CD8-positive, alpha-beta memory T cell (primary cell): ENCODE measurements at places on chromosomes 16 and 17.

DNA sequence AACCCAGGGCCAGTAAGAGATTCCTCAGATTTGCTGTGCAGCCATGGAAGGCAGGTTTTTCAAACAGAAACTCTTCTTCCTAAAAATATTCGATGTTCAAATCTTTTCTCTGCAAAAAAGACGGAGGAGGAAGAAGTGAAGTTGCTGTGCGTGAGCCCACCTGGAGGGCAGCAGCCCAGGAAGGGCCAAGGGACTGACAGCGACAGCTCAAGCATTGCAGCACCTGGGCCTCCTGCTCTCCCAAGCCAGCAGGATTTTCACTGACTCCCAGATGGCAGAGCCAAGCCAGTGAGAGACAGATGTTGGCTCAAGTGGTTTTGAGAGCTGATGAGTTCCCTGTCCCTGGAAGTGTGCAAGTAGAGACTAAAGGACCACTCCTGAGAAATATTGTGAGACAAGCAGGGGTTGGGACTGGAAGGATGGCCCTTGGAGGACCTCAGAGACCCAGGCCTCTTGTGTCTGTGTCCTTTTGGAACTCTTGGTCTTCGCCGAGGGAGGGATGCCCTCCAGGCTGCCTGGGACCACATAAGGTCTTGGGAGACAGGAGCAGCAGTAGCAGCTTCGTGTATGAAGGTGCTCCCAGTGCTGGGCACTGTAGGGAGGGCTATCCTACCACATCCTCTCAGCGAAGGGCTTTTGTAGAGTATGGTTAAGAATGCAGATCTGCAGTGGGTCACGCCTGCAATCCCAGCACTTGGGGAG is 29.3 kb upstream of the TNFRSF13B start:
- DNase-seq: no peak

GRCh38 chr16:30382111-30382881 is at the start of gene SEPTIN1:
Gene SEPTIN1, minus strand, starts transcription at chr16:30382561. Its CDS starts 19 bp downstream, at chr16:30382542.
- DNase-seq: peak; percentile 86

DNA sequence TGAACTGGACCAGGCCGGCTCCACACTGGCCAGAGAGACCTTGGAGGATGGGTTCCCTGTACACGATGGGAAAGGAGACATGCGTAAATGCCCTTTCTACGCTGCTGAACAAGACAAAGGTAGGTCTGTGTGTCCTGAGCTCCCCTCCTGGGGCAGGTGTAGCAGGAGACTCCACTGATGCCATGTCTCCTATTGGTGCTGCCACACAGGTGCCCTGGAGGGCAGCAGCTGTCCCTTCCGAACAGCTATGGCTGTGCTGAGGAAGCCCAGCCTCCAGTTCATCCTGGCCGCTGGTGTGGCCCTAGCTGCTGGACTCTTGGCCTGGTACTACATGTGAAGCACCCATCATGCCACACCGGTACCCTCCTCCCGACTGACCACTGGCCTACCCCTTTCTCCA is 29.2 kb downstream of the CDIP1 start:
- DNase-seq: no peak

DNA sequence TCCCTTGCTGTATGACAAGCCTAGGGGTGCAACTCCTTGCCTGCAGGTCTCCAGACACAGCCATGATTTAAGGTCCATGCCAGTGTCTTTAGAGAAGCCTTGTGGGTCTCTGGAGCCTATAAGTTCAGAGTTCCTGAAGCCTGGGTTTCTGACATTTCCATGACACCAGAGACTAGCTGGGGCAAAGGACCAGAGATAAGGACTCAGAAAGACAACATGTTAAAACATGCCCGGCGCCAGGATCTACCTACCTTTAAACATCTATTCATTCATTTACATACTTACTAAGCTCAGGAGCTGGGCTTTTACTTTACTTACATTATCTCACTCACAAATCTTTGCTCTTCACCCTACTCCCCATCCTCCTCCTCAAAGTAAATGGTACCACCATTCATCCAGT is 1.5 kb downstream of the MRPL27 start:
- DNase-seq: no peak
